DND-41 (cell line): ENCODE measurements at places on chromosomes 5 and 9.

GRCh38 chr5:59842999-59843398, 50.5 kb downstream of the PDE4D start:
- H3K27ac ChIP-seq = no peak overlapping the region
- no peak overlapping the region for H3K4me3 ChIP-seq
- no peaks in the 10 kb centered on the region for H3K36me3 ChIP-seq
- H3K27me3 ChIP-seq = no peaks in the 10 kb centered on the region
- no peak for DNase-seq

- H3K4me1 ChIP-seq = peaks cover 13% of the 10 kb centered on the region
- H3K36me3 ChIP-seq = no peaks in the 10 kb centered on the region
- DNase-seq = no peak
- H3K4me3 ChIP-seq = no peak overlapping the region
Measured at GRCh38 chr9:82894961-82895821, 167.8 kb downstream of the RASEF start.

DNA sequence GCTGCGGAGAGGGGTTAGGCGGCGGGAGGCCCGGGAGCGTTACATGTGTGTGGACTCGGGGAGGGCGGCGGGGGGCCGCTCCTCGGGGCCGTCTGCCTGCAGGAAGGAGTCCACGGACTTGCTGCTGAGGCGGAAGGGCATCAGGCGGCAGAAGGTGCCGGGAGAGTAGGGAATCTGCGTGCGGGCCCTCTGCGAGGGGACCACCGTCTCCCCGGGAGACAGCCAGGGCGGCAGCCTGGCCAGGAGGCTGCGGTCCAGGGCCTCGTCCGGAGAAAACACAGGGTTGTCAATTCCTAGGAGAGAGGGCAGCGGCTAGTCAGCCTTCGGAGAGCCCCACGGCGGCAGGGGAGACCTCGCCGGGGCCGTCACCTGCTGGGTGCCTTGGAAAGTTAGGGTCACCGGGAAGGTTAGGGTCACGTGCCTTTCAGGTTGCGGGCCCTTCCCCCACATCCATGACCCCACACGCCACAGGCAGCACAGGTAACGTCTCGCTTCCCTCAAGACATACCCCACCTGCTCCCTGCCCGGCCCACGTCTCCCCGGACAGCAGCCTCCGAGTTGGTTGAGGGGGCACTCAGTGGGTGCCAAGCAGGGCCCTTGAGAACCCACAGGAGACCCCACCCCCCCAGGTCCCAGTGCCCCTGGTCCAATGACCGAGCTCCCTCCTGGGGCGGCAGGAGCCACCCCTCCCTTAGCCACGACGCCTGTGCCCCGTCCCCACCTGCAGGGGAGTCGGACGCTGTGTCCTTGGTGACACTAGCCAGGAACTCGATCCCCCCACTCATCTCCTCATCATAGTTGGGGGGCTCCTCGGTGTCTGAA, 32.1 kb downstream of the EXOC3 start:
- H3K27me3 ChIP-seq = no peaks in the 10 kb centered on the region
- peaks cover 16% of the 10 kb centered on the region for H3K36me3 ChIP-seq
- DNase-seq = no peak
- no peak overlapping the region for H3K27ac ChIP-seq
- H3K4me1 ChIP-seq = peaks cover 31% of the 10 kb centered on the region

- H3K4me3 ChIP-seq = no peak overlapping the region
- H3K27me3 ChIP-seq = no peaks in the 10 kb centered on the region
- no peak for DNase-seq
- no peaks in the 10 kb centered on the region for H3K36me3 ChIP-seq
- H3K27ac ChIP-seq = no peak overlapping the region
Measured at GRCh38 chr9:69494208-69494607, 169.2 kb downstream of the ENTREP1 start.

- H3K4me3 ChIP-seq = no peak overlapping the region
- no peaks in the 10 kb centered on the region for H3K36me3 ChIP-seq
- no peaks in the 10 kb centered on the region for H3K4me1 ChIP-seq
- DNase-seq = no peak
- H3K27me3 ChIP-seq = no peaks in the 10 kb centered on the region
Measured at GRCh38 chr5:130708754-130709153, 456.3 kb downstream of the HINT1 start.

DNA sequence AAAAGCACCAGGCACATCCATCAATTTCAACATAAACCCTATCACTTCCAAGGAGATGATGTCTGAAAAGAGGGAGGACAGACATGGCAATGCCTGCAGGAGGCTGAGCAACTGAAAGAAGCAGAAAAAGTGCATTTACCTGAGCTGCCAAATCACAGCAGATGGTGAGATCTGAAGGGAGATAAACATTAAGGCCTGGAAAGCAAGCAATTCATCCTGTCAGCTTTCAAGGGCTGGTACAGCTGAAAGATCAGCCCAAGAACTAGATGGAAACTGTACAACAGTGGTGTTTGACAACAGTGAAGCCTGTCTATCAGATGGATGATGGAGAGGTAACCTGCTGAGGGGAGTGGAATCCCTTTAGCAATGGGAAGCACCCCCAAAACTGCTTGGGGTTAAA, 433.2 kb upstream of the ZNF608 start:
- no peaks in the 10 kb centered on the region for H3K27me3 ChIP-seq
- H3K36me3 ChIP-seq = no peaks in the 10 kb centered on the region
- no peak overlapping the region for H3K4me3 ChIP-seq
- DNase-seq = no peak

DNA sequence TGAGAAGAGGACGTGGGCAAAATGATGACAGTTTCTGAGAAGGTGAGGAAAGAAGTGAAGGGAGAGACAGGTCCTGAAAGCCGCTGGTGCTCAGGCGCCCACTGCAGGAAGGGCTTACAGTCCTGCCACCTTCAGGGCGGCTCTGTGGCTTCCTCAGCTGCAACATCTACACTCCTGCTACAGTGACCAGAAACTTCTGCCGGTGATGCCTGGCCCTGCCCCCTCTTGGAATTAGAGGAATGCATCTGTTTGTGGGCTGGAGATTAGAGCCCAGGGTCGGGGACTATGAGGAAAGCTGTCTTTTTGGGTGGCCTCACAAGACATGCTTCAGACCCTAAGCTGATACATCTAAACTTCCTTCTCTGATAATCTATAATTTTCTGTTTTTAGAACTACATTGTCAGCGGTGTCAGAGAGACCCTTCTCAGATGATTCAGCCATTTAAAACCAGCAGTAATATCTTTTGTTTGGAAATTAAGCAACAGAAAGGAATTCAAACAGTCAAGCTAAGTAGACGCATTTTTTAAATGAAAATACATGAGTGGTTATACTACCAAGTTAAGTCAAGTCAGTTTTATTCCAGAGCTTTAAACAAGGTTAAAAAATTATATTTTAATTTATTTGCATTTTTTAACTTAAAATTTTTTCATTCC, 30.4 kb downstream of the PRDM6 start:
- no peak for DNase-seq
- H3K4me1 ChIP-seq = no peaks in the 10 kb centered on the region
- no peak overlapping the region for H3K4me3 ChIP-seq
- no peak overlapping the region for H3K27ac ChIP-seq
- peaks cover 2% of the 10 kb centered on the region for H3K27me3 ChIP-seq

- H3K27ac ChIP-seq = no peak overlapping the region
- no peak for DNase-seq
- H3K36me3 ChIP-seq = no peaks in the 10 kb centered on the region; the same call in 1 of the 2 replicates
- H3K27me3 ChIP-seq = no peaks in the 10 kb centered on the region
- H3K4me1 ChIP-seq = no peaks in the 10 kb centered on the region
- H3K4me3 ChIP-seq = no peak overlapping the region
Measured at GRCh38 chr9:112447283-112447761, 39.3 kb upstream of the KIAA1958 start.

GRCh38 chr9:79661886-79662536, 90.2 kb downstream of the TLE4 start:
- peaks cover 23% of the 10 kb centered on the region for H3K4me1 ChIP-seq
- DNase-seq = no peak
- no peak overlapping the region for H3K27ac ChIP-seq

DNA sequence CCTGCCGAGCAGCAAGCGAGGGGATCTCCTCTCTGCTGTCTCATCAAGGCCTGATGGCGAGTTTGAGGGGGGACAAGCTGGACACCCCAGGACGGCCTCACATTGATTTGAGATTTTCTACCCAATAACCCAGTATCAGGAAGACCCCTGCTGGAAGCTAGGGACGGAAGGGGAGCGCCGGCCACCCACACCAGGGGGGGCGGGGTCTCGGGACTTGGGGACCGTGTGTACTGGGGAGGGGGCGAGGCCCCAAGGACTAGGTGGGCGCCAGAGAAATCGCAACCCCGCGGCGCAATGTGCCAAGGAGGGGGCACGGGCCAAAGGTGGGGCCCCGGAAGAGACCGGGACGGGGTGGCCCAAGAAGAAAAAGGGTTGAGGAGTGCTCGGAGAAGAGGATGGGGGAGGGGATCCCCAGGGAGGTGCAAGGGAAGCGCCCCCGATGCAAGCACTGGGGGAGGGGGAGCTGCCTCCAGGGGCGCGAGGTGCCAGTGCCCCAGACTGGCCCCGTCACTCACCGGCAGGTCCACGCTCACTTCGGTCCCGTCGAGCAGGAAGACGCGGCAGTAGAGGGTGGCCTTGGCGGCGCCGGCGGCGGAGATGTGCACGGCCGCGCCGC, 1.1 kb downstream of the EPB41L4B start:
- no peak for DNase-seq
- no peaks in the 10 kb centered on the region for H3K36me3 ChIP-seq
- H3K4me3 ChIP-seq = no peak overlapping the region
- H3K27ac ChIP-seq = no peak overlapping the region
- no peaks in the 10 kb centered on the region for H3K4me1 ChIP-seq

DNA sequence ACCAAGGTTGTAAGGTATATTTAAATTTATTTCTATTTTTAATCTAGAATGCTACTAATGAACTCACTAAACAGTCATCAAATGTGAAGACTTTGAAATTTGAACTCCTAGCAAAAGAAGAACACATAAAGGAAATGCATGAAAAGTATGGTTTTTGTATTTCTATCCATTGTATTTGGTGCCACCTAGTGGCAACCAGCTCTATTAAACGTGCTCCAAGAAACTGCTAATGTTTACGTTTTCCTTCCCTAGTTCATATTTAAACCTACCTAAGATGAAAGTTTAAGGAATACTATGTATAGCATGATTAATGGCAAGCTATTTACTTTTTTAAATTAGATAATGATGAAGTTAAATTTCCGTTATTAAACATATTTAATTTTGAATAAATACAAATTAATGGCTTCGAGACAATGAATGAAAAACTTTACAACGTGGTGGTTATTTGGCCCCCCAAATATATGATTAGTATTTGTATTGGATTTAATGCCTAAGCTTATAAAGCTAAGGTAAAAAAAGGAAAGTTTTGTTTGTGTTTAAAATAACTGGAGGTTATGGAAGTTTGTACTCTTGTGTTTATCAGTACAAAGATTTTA, 115.9 kb upstream of the SH3GL2 start:
- peak; percentile 27 for DNase-seq
- H3K4me3 ChIP-seq = no peak overlapping the region
- H3K27ac ChIP-seq = no peak overlapping the region

- no peak overlapping the region for H3K27ac ChIP-seq
- H3K4me1 ChIP-seq = no peaks in the 10 kb centered on the region
- H3K27me3 ChIP-seq = no peaks in the 10 kb centered on the region
- DNase-seq = no peak
- no peak overlapping the region for H3K4me3 ChIP-seq
Measured at GRCh38 chr5:145947581-145947980, 11.2 kb downstream of the SH3RF2 start.

DNA sequence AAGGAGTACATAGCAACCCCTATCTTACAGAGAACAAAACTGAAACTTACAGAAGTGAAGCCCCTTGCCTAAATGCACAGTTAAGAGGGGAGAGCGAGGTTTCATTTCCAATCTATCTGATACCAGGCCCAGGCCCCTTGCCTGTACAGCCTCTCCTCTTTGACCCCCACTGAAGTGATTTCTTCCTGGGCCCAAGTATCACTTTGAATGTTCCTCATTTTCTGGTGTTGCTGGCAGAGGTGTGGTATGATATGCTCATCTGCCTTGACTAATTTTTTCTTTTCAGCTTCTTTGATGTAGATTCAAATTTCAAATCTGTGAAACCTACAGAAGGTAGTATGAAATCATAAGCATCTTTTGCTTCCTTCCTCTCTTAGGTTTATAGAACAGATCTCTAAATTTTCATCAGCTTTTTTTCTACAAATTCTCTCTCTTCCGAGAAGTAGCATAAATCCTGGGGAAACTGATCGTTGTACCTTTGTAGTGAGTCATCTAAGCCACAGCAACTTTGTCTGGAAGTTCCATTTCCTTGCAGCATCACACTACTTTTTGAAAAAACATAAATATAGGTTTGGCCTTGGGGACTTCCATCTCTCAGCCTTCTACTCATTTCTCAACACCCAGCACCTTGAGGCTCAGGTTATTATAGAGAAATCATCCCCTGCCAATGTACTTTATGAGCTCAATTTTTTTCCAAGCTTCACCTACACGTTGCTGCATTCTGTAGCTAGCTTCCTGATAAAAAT, 402.4 kb upstream of the PTGER4 start:
- H3K4me1 ChIP-seq = peaks cover 19% of the 10 kb centered on the region
- no peak overlapping the region for H3K27ac ChIP-seq
- no peak for DNase-seq
- H3K36me3 ChIP-seq = no peaks in the 10 kb centered on the region
- no peaks in the 10 kb centered on the region for H3K27me3 ChIP-seq
- H3K4me3 ChIP-seq = no peak overlapping the region

GRCh38 chr9:19876569-19877316, 87.9 kb upstream of the SLC24A2 start:
- H3K27me3 ChIP-seq = no peaks in the 10 kb centered on the region
- H3K36me3 ChIP-seq = no peaks in the 10 kb centered on the region
- DNase-seq = no peak

- H3K4me1 ChIP-seq = no peaks in the 10 kb centered on the region
- H3K27ac ChIP-seq = no peak overlapping the region
- H3K4me3 ChIP-seq = no peak overlapping the region
- no peak for DNase-seq
- no peaks in the 10 kb centered on the region for H3K27me3 ChIP-seq
Measured at GRCh38 chr5:149860801-149861322, 83.7 kb downstream of the PDE6A start.

DNA sequence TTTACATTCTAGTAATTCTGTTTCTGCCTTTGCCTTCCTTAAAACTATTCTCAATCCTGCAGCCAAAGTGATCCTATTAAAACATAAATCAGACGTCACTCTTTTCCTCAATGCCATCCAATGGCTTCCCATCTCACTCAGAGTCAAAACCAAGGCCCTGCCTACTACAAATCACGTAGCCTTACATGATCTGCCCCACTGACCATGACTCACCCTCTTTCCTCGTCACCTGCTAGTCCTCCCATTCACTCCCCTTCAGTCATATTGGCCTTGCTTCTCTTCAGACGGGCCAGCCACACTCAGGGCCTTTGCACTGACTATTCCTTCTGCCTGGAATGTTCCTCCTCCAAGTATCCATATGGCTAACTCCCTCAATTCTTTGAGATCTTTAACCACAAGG, 39.0 kb upstream of the DMXL1 start:
- no peaks in the 10 kb centered on the region for H3K36me3 ChIP-seq
- no peak for DNase-seq
- peaks cover 26% of the 10 kb centered on the region for H3K4me1 ChIP-seq
- peak overlapping the region; percentile 82 for H3K27ac ChIP-seq

GRCh38 chr9:136916330-136917184, 28.0 kb downstream of the FBXW5 start:
- no peak overlapping the region for H3K4me3 ChIP-seq
- no peaks in the 10 kb centered on the region for H3K27me3 ChIP-seq
- DNase-seq = no peak
- H3K36me3 ChIP-seq = peaks cover 80% of the 10 kb centered on the region
- H3K27ac ChIP-seq = no peak overlapping the region
- no peaks in the 10 kb centered on the region for H3K4me1 ChIP-seq

- DNase-seq = no peak
- no peaks in the 10 kb centered on the region for H3K27me3 ChIP-seq
- H3K36me3 ChIP-seq = peaks cover 82% of the 10 kb centered on the region
- no peak overlapping the region for H3K27ac ChIP-seq
Measured at GRCh38 chr9:128972956-128973355, 25.5 kb downstream of the NUP188 start.
